ENCODE measurements at places on chromosomes 6 and 20.

DNA sequence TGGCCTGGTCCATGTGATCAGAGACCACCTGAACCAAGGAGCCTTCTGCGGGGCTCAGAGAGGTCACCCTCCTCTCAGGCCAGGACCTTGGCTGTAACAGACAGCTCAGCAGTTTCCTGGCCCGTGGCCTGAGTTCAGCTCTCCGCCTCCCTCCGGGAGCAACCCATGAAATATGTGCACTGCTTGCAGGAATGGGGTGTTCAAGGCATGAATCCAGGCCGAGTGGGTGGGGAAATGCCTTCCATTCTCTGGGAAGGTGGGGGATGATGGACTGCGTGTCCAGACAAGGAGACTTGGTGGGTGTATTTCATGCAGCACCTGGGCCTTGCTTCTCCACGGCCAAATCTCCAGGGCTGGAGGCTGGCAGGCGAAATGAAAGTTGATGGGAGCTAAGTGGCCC is 46.0 kb downstream of the SIRPA start:
- DNase-seq: peak; percentile 75

DNA sequence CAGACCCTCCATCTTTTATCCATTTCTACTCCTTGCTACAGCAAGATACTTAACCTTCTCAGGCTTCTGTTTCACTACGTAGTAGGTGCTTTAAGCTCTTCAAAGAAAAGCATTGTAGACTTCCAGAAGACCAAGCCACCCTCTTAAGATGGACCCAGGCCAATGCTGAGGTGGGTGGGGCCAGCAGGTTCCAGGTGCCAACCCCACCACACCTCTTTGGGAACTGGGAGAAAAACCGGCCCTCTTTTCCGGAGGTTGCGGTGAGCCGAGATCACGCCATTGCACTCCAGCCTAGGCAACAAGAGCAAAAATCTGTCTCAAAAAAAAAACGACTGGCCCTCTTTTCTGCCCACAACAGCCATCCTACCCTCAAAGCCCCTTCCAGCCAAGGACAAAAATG is 10.6 kb upstream of the HMGA1 start:
- DNase-seq: no peak

- peak; percentile 51 for DNase-seq
Observed at GRCh38 chr6:12605888-12606345, 110.7 kb upstream of the PHACTR1 start.

DNA sequence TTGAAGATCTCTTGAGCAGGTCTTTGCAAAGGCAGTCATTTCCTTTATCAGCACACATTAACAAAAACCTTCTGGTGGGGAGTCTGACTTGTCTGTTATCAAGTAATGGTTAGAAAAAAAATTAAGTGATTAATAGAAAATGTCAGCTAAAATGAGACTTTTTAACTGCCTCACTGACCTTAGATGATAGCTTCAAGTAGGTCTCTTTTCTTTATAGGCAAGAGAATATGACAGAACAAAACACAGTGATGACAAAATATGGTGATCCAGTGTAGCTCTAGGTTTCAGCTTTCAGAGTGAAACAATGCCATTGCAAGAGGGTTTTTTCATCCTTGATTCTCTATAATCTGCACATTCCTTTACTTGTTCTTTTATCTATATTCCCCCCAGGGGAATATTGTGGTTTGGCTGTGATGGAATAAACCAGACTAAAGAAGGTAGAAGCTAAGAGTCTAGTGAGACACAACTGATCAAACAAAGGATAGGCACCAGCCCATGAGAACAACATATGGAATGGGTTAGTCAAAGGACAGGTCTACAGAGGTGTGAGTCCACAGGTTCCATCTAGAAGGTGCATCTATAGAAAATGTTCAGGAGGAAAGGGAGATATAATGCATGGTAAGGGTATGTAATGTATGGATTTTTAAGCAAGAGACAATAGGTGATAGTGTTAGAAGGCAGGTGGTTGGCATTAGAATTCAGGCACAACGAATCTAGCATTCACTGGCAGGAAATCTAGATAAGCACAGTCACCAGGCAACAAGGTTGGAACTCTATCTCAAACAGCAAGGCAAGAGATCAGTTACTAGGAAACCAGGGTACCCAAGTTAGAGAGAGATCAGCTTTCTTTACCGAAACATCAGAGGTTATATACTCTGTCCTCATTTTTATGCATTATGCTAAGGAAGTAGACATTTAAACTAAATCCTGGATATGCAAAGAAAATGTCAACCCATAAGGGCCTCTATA is 228.9 kb upstream of the SMLR1 start:
- no peak for DNase-seq

DNA sequence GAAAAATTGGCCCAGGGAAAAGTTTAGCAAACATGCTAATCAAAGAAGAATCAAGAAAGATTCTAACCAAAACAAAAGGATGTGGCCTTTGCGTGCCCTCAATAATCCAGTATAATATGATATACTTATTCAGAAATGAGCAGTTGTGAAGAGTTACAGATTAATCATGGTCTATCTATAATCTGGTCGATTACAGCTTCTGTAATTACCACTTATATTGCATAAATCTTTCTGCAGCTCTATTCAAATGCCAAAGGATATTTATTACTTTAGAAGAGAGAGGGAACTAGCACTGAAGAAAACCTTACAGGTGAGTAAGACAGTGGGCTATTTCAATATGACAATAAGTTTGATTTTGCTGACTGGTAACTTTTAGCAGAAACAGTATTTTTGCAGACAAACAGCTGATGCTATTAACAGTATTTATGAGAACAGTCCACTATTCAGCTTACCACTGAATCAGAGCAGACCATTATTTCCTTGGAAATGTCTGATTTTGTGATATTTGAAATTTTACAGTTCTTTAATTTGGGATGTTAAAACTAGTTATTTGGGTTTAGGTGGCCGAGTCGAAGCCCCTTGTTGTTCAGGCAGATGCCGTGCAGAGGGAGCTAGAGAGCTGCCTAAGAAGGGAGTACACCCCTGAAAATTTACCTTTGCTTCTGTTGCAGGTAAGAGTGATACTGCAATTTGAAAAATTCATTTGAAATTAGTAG is 92.2 kb downstream of the CEP57L1 start:
- peak; percentile 41 for DNase-seq

- DNase-seq: peak; percentile 3
Observed at GRCh38 chr6:119240257-119241110, 109.1 kb downstream of the MAN1A1 start.

DNA sequence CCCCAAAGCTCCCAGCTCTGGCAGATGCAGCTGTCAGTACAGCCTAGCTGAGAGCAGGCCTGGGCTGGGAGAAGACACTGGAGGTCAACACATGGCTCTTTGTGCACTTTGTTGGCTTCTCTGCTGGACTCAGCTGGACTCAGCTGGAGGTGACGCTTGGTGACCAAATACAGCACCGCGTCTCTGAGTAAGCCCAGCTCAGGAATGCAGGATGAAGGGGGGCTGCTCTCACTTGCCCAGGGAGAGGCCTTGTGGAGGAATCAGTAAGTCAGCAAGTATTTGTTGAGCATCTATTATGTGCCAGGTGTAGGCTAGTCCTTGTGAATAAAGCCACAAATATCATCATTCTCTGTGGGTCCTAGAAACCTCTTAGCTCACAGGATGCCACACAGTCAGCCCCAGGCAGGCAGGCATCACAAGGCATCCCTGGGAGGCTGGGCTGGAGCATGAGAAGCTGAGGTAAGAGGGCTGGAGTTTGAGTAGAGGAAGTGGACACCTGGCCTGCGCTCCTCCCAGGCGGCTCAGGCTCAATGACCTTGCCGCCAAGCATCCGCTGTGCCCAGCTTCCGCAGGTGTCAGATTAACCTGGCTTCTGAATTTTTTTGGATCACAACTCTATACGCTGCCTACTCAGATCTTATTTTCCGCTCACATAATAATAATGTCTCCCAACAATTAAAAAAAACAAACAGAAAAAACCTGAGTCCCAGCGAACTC is 95.4 kb downstream of the TMEM170B start:
- peak; percentile 58 for DNase-seq

DNA sequence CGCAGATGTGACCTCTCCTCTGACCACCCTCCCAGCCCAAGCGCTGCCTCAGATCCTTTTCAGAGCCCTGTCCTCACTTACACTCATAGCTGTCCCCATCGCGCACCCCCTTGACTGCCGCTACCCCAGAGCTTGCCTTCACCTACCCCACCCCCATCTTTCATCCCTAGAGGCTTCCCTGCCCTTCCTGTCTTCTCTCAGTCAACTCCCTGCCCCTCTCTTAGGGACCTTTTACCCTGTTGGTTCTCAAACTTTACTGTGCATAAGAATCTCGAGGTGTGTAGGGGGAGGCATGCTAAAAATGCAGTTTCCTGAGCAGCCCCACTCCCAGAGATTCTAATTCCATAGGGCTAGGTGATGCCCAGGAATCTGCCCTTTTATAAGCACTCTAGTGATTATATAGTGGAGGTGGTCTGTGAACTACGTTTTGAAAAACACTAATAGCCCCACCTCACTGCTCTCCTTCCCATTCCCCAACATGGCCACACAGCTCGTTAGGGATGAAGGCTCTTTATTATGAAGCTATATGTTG is 725 bp downstream of the TM9SF4 start:
- no peak for DNase-seq

- no peak for DNase-seq
Observed at GRCh38 chr20:15302075-15302474, 964.7 kb upstream of the FLRT3 start.

DNA sequence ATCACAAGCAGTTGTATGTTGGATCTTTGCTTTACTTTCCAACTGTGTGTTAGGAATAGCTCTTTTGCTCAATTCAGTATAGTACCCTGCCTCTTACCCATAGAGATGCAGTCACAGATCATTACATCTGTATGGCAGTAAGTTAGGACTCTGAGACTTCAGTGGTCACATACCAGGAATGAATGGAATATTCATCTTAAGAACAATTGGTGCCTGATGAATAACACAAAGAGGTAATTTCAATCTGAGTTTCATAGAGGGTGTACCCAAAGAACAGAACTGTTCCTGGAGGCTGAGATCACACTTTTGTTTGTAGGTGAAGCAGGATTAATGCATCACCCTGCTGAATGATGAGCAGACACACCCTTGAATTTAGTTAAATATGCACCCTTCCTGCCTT is 28.7 kb upstream of the KIF13A start:
- DNase-seq: no peak

- no peak for DNase-seq
Observed at GRCh38 chr20:22569353-22569752, 15.0 kb downstream of the FOXA2 start.

GRCh38 chr20:36474563-36474962 is 66.8 kb upstream of the MYL9 start:
- DNase-seq: no peak

DNA sequence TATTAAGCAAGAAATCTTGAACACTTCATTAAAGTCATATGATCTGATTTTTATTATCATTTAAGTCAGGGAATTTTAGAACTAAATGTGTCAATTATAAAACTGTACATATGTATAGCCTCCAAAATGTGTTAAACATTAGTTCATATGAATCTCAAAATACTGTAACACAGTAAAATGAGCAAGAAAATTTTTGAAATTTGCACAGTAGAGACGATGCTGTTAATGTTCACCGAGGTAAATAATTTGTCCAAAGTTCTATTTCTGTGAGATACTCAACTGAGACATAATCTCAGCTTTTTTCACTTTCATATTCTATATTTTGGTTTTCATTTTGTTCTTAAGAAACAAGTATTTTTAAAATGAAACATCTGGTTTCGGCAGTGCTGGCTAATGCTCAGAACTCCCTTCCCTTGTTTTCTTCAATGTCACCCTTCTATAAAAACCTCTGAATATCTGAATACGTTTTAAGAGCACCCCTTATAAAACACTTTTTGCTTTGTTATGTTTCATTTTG is 353.1 kb downstream of the LAMA2 start:
- DNase-seq: no peak

- no peak for DNase-seq
Observed at GRCh38 chr6:88655586-88655985, 307.8 kb downstream of the RNGTT start.

GRCh38 chr6:117531346-117531745 is 48.9 kb downstream of the DCBLD1 start:
- peak; percentile 20 for DNase-seq

DNA sequence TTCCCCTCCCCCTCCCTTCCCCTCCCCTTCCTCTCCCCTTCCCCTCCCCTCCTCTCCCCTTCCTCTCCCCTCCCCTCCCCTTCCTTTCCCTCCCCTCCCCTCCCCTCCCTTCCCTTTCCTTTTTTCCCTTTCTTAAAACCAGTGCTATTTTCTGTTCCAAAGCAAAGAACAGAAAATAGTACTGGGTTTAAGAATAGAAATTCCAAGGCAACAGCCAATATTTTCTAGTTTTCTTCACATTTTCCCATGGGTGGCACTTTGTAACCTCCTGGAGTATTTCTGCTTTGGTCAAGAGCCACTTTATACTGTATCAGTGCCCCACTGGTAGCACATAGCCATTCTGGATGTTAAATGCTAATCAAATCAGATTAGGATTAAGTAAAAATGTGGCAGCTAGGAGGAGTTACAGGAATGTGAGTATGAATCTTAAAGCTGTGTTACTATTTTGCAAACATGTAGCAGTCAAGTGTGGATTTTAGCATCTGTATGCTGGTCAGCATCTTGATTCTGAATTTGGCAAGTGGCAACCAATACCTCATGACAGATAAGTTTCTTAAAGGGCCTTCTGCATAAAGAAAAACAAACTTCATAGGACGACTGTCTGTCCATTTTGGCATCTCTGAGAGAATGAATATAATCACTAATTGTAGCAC is 126.4 kb downstream of the CEP57L1 start:
- DNase-seq: no peak

DNA sequence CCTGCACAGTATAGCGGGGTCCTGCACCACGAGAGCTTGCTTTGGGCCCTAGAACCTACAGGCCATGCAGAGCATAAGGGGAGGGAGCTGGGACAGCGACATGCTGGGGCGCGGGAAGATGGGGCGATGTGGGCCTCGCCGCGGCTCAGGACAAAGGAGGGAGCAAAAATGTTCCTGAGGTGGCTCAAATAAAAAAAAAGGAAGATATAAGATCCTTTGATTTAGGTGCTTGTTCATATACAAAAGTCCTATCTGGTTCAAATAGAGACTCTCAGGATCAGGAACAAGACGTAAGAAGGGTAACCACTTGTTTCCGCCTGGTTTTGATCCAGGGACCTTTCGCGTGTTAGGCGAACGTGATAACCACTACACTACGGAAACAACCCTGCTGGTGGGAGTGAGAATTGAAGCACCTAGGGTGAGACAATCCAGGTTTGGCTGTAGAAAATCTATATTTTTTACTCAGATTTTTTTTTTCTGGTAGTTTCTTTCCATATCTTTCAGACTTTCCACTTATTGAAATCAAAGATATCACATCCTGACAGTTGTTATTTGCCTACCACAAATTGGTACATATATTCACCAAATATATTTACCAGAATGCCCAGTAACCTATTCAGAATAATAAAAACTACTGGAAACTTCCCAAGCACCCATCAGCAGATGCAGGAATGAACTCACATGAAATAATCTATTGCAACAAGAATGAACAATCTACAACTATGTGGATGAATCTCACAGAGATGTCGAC is 177.9 kb upstream of the ZNF184 start:
- no peak for DNase-seq

- DNase-seq: no peak
Observed at GRCh38 chr6:108960601-108961000, 112.4 kb downstream of the ARMC2 start.

- DNase-seq: no peak
Observed at GRCh38 chr6:7035837-7036249, 71.9 kb upstream of the RREB1 start.

- no peak for DNase-seq
Observed at GRCh38 chr20:36859700-36860330, 16.1 kb upstream of the TLDC2 start.

All from AG08395 (cell line).